ENCODE measurements at places on chromosomes 16 and 17. TPM values are rescaled to one million over a fixed set of nuclear protein-coding genes. Genes with fewer than 3 reads are reported as not detected.

- peaks cover 5% of the 10 kb centered on the region for H3K36me3 ChIP-seq
- H3K4me1 ChIP-seq: no peaks in the 10 kb centered on the region
- H3K4me3 ChIP-seq: peak overlapping the region; percentile 87
- no peak for DNase-seq
Observed at GRCh38 chr17:30969989-30970830, 629 bp upstream of the RNF135 start.

DNA sequence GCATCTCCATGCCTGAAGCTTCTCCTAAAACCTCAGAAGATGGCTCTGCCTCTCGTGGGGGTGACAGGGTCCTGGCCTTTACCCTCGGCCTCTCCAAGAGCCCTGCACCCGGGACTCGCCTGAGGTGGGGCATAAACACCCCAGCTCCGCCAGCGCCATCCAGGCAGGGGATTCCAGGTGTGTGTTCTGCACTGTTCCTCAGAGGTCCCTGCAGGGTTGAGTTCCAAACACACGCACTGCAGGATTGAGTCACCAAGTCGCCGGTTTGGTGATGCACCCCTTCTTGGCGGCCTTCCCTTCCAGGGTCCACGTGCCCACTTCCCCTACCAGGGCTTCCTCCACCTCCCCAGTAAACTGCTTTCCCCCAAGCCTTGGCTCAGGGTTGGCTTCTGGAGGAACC is 40.0 kb upstream of the RBFOX3 start:
- no peak overlapping the region for H3K4me3 ChIP-seq
- no peaks in the 10 kb centered on the region for H3K4me1 ChIP-seq
- no peaks in the 10 kb centered on the region for H3K36me3 ChIP-seq
- no peak overlapping the region for H3K27ac ChIP-seq
- H3K27me3 ChIP-seq: peaks cover 18% of the 10 kb centered on the region

TK1 gene
- total RNA-seq: 3.3 TPM

SPNS3 gene
- total RNA-seq: 0.87 TPM

DNA sequence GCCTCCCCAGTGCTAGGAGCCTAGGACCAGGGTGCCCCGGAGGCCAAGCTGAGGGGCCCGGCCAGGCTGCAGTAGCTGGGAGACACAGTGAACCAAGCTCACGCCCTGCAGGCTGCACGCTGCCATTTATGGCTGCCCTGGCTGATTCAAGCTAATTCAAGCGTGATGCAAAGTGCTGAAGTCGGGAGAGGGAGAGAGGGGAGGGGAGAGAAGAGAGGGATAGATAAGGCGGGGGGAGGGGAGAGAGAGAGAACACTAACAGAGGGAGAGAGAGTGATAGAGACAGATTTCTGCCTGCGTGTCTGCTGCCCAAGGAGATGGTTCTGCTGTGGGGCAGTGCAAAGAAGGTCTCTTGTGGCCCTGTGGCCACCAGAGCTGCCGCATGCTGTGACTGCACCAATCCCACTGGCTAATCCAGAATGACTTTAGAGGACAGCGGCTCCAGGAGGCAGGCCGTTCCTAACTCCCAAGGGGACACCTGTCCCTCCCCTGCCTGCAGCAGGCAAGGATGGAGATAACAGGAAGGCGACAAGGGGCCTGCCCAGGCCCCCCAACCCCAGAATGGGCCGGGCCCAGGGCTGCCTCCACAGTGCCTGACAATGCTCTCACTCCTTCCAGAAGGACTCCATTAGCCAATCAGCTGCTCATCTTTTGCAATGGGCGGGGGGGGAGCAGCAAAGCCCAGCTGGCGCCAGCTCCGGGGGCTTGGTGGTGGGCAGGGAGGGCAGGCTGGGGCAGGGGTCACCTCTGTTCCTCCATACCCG is 12.9 kb downstream of the MXRA7 start:
- H3K27ac ChIP-seq: peak overlapping the region; percentile 63
- H3K36me3 ChIP-seq: no peaks in the 10 kb centered on the region
- peaks cover 53% of the 10 kb centered on the region for H3K4me1 ChIP-seq
- H3K27me3 ChIP-seq: no peaks in the 10 kb centered on the region

RNF157 gene
- 3.8 TPM for total RNA-seq

CLEC3A gene
- total RNA-seq: not detected

GRCh38 chr16:75234856-75235696 is 16.3 kb downstream of the CTRB1 start:
- peaks cover 24% of the 10 kb centered on the region for H3K4me1 ChIP-seq
- H3K36me3 ChIP-seq: peaks cover 37% of the 10 kb centered on the region
- no peak overlapping the region for H3K4me3 ChIP-seq
- DNase-seq: peak; percentile 66

DNA sequence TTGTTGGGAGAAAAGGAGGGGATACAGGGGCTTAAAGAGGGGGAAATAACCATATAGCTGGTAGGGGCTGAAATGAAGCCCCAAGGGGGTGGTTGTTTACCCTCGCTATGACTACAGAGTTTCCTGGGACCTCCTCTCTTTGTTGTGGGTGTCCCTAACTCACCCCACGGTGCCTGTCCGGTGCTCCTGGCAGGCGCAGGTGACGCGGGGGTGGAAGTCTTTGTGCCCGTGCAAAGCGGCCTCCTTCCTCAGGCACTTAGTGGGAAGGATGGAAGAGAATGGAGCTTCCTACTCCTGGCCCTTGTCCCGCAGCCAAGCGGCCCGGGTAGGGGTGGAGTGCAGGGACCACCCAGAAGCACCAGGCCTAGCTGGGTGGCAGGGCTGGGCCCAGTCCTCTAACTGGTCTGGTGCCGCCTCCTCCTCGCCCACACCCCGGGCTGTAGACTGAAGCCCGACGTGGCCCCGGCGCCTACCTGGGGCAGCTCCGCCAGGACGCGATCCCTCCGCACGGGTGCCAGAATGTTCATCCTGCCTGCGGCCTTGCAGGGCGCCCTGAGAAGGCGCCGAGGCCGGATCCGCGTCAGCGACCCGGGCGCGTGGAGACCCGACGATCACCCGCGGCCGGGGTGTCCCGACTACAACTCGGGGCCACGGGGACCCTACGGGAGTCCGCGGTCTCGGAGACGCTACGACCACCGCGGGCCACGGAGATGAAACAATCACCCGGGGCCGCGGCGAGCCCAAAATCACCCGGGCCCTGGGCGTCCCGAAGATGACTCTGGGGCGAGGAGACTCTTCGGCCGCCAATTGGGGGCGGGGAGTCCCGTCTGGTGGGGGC is 709 bp downstream of the RAB34 start:
- H3K36me3 ChIP-seq: peaks cover 29% of the 10 kb centered on the region
- H3K4me1 ChIP-seq: peaks cover 36% of the 10 kb centered on the region
- DNase-seq: peak; percentile 80
- H3K27me3 ChIP-seq: no peaks in the 10 kb centered on the region
- peak overlapping the region; percentile 86 for H3K4me3 ChIP-seq

DNA sequence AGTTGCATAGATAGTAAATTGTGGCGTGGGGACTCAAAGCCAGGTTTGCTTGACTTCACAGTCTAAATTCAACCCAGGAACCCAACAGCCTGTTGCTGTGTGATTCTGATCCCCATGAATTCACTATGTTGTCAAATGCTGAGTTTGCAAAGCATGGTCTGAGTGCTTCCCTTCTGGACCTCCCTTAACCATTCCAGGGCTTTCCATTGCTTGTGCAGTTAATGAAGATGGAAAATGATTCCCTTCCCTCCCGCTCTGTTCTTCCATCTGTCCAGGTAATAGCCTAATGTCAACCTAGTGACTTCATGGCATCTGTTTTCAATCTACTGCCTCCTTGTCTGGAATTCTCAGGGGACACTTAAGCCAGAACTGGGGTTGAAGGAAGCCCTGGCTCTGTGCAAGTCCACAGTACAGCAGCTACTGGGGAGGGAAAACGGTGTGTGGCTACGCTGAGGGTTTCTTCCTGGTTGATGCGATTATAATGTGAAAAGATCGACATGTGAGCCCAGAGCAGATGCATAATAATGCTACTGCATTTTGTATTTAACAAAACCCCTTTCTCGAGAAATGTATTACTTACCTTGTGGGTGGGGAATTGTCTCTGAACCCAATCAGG is 206.7 kb downstream of the CDH13 start:
- DNase-seq: no peak
- H3K4me1 ChIP-seq: no peaks in the 10 kb centered on the region
- no peak overlapping the region for H3K27ac ChIP-seq
- H3K4me3 ChIP-seq: no peak overlapping the region

GRCh38 chr16:14562691-14563491 is 67.2 kb downstream of the PARN start:
- no peaks in the 10 kb centered on the region for H3K27me3 ChIP-seq
- H3K4me3 ChIP-seq: no peak overlapping the region
- H3K4me1 ChIP-seq: peaks cover 15% of the 10 kb centered on the region
- no peak overlapping the region for H3K27ac ChIP-seq
- H3K36me3 ChIP-seq: peaks cover 2% of the 10 kb centered on the region

DNA sequence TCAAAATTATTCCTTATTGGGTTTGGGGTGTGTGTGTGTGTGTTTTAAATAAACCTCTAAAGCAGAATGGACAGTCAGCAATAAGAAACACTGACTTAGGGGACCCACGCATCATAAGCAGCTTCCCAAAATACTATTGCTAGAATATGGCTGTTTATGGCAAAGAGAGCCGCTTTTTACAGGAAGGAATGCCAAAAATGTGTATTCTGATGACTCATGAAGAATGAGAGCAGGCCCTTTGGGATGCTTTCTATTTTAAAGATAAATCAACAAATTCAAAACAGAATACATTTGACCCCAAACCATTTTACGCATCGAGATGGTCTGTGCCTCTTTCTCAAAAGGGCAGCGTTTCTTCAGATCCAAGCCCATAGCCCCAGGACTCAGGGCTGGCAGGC is 37.5 kb downstream of the ARHGAP17 start:
- peaks cover 42% of the 10 kb centered on the region for H3K36me3 ChIP-seq
- H3K4me3 ChIP-seq: no peak overlapping the region
- DNase-seq: no peak
- H3K27ac ChIP-seq: no peak overlapping the region

DNA sequence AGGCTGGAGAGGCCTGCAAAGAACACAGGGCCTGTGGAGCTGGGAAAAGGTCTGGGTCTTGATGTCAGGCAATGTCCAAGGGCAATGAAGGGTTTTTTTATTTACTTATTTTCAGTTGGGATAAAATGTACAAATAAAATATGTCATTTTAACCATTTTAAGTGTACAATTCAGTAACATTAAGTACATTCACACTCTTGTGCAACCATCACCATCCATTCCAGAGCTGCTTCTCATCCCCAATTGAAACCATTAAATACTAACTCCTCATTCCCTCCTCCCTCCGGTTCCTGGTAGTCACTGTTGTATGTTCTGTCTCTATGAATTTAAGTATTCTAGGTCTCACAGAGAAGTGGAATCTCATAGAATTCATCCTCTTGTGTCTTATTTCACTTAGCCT is 444.7 kb downstream of the HS3ST3B1 start:
- H3K27ac ChIP-seq: no peak overlapping the region
- DNase-seq: no peak
- H3K36me3 ChIP-seq: no peaks in the 10 kb centered on the region
- H3K4me1 ChIP-seq: no peaks in the 10 kb centered on the region

- H3K4me1 ChIP-seq: peaks cover 43% of the 10 kb centered on the region
- no peak overlapping the region for H3K27ac ChIP-seq
- no peaks in the 10 kb centered on the region for H3K36me3 ChIP-seq
- no peak overlapping the region for H3K4me3 ChIP-seq
Observed at GRCh38 chr17:17742133-17742621, 60.9 kb downstream of the RAI1 start.

CD300LF gene
- 38.0 TPM for total RNA-seq

NEUROD2 gene
- total RNA-seq: not detected

All from upper lobe of right lung (tissue), 1 donor.